Skin of body (tissue), 3 donors: ENCODE measurements at places on chromosomes 6 and 20.

DNA sequence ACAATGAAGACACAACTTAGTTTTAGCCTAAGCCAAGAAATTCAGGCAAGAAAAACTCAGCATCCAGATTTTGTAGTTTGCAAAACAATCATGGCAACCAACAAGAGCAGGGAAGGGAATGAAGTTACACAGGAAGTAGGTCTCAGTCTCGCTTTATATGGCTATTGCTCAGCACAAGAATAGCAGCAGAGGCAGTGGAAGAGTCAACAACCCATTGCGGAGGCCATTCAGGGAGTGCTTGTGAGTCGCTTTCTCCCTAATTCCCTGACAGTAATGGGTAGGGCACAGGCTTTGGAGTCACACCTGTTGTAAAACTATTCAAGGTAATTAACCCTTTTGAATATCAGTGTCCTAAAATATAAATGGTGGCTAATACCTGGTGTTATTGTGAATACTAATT is 238.5 kb downstream of the HDGFL1 start:
- DNase-seq: no peak

GRCh38 chr20:1134355-1134754 is 16.0 kb downstream of the PSMF1 start:
- no peak for DNase-seq

DNA sequence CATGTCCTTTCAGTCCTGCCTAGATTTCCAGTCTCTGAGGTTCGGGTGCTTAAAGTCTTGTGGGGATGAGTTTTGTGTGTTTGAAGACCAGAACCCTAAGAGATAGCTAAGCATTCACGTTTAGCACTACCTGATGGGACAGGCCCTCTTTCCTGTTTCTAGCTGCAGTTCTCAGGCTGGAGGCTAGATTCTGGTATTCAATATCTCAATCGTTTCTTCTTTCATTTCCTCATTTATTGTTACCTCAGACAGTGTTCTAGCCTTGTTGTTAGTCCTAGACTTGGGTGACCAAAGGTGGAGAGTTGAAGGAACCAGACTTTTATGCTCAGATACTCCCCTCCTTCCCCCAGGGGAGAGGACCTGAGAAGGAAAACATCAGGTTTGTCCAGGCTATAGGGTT is 16.8 kb downstream of the CEP250 start:
- no peak for DNase-seq

DNA sequence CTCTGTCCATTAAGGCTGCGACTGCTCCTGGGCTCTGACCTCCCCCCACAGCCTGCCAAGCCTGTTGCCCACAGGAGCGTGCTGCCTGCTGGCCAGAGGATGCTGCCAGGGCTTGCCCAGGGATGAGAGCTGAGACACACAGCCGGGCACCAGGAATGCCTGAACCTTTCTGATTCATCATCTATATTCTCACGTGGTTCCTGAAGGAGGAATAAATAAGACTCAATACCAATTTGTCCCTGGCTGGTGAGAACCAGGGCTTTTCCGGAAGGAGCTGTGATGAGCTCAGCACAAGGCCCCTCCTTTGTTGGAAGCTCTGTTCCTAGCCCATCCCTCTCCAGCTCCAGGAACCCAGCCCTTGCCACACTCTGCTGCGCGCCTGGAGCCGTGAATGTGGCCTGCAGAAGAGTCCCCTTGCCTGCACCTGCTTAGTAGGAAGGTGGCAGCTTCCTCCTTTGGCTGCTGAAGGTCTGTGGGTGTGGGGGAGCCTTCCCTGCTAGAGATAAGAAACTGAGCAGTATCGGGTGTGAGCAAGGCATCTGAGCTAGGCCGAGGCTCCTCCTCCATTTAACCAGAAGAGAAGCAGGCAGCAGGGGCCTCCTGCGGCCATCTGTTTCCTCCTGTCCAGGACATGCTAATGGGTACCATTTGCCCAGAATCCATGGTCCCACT is 37.9 kb downstream of the SYNDIG1 start:
- DNase-seq: no peak

DNA sequence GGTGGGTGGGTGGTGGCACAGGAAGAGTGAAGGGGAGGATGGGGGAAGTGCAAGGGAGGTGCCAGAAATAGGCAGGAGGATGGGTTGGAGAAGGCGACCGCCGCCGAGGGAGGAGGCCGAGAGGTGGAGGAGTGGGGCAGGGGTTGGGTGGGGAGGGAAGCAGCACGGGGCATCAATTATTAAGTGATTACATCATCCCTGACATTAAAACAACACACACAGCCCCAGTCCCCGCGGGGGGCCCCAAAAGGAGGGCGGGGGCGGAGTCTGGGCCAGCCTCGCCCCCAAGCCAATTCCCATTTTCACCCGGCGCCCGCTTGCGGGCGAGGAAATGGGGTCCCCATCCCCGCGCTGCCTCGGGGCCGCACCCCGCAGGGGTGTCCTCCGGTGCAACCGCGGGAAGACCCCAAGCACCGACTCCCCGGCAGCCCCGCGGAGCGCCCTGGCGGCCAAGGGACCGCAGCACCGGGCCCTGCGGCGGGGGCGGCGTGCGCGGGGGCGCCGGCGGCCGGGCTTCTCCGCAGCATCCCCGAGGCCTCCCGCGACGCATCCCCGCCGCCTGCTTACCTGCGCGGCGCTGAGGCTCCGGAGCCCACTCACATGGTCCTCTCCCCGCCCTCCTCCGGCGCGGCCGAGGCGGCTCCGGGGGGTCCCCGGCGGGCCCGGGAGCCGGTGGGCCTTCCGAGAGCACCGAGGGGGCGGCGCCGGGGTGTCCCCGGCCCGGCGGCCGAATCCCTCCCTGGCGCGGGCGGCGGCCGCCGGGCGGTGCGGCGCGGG is 663 bp downstream of the FYN start:
- peak; percentile 78 for DNase-seq

DNA sequence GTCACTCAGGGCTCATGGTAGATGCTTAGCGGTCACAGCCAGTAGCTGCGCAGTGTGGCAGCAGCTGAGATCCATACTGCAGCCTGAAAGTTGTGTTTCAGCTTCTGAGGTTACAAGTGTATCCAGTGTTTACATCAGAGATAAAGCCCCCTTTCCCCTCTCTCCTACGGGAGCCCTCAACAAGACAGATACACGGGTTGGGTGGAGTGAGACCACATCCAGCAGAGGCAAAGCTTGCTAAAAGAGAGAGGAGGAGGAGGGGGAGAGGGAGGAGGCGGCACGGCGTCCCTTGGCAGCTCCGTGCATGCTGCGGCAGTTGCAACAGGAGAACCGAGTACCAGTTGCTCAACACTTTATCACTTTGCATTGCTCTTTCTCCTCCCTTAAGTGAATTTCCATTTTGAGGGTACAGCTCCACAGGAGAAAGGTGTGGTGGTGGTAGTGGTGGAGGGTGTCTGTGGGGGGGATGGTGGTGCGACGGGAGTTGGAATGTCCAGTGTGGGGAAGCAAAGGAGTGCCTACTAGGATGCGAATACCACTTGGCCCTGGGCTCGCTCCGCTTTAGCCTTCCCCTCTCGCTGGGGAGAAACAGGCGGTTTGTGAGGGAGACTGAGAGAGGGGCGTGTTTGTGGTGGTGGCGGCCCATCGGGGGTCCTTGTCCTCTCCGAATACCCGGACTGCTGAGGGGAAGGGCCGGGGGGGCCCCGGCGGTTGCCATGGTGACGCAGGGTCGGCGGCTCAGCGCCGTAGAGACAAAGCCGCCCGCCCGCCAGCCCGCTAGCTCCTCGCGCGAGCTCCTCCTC is 405 bp upstream of the RNF182 start:
- peak; percentile 26 for DNase-seq

DNA sequence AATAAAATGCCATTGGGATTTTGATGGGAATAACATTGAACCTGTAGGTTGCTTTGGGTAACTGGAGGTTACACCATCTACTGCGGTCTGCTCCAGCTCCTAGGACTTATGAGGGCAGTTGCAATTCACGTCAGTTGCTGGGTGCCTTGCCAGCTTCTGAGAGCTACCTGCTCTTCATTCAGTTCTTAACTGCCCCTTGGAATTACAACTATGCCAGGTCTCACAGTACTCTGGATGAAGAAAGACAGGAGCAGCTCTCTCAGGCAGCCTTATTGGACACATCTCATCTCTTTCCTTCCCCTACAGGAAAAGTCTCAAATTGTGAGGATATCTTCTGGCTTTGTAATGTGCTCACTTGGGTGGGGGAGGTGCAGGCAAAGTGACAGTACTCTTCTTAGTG is 1643.3 kb downstream of the GRIK2 start:
- DNase-seq: no peak

DNA sequence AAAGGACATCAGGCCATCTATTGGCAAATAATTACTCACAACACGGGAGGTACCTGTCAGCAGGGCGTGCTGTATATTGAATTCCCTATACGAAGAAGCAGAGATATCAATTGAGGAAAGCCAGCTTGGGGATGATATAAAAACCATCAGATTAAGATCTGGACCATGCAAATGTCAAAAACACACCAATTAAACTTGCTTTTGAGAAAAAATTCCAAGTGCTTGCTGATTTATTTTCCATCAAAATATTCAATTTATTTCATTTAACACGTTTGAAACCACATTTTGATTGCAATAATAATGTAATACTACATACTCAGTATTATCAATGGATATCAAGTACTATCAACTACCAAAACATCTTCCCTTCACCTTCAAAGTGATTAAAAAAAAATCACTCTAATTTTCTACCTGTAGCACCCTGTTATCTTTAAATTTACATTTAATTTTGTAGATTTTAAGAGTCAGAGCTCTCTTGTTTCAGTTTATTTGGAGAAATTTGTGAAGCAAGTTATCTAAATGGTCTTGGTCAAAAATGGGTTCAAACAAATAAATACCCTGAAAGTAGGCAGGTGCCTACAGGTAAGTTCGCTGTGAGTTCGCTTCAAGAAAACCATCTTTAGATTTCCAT is 6.8 kb upstream of the TBX18 start:
- no peak for DNase-seq

GRCh38 chr20:63706852-63707557 is 771 bp downstream of the ARFRP1 start:
- DNase-seq: no peak

GRCh38 chr6:52310932-52311331 is 26.4 kb upstream of the MCM3 start:
- no peak for DNase-seq

GRCh38 chr6:11730641-11731040 is 48.0 kb downstream of the ADTRP start:
- no peak for DNase-seq

- no peak for DNase-seq
These were observed 641 bp downstream of the TEAD3 start for GRCh38 chr6:35496036-35496840.

GRCh38 chr6:16279243-16279642 is 40.9 kb downstream of the GMPR start:
- DNase-seq: no peak

DNA sequence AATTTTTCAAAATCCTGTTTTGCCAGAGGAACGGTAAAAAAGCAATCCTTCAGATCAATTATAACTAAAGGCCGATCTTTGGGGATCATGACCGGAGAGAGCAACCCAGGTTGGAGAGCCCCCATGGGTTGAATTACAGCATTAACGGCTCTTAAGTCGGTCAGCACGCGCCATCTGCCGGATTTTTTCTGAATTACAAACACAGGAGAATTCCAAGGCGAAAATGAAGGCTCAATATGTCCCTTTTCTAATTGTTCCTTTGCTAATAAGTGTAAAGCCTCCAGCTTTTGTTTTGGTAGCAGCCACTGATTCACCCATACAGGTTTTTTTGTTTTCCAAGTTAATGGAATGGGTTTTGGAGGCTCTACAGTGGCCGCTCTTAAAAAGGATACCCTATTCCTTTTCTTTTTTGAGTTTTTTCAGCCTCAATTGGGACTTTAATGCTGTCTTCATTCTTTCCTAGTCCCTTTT is 16.9 kb upstream of the PTCRA start:
- DNase-seq: peak; percentile 31

- DNase-seq: no peak
These were observed 60.5 kb downstream of the GJA10 start for GRCh38 chr6:89954721-89955148.

GRCh38 chr6:88050140-88050818 is 2.6 kb downstream of the SPACA1 start:
- no peak for DNase-seq
